ENCODE measurements at places on chromosomes 12 and 14. TPM values are rescaled to one million over a fixed set of nuclear protein-coding genes. Genes with fewer than 3 reads are reported as not detected.

- peak; percentile 29 for DNase-seq
These were observed 253.7 kb downstream of the DUSP6 start for GRCh38 chr12:89098441-89099112.

The SLC2A14 gene
- total RNA-seq = 0.17 TPM

The RNASE7 gene
- not detected for total RNA-seq

DNA sequence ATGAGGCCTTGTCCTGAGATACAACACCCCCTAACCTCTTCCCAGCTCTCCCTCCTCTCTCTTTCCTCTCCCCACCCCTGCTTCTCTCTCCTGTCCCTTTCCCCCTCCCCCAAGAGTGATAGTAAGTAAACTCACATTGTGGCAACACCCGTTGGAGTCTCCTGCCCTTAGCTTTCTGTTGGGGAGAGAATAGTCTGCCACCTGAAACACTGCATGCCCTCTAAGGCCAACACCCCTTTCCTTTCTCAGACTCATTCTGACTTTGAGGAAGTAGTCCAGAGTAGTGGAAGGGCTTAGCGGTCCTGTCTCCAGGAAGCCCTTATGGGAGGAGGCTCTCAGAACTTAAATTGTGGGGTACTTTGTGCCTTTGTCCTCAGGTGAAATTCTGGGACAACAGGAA lies 95.2 kb downstream of the PRKCH start:
- DNase-seq = no peak

- DNase-seq = no peak
These were observed 69.7 kb downstream of the ARF6 start for GRCh38 chr14:49962621-49963020.

DNA sequence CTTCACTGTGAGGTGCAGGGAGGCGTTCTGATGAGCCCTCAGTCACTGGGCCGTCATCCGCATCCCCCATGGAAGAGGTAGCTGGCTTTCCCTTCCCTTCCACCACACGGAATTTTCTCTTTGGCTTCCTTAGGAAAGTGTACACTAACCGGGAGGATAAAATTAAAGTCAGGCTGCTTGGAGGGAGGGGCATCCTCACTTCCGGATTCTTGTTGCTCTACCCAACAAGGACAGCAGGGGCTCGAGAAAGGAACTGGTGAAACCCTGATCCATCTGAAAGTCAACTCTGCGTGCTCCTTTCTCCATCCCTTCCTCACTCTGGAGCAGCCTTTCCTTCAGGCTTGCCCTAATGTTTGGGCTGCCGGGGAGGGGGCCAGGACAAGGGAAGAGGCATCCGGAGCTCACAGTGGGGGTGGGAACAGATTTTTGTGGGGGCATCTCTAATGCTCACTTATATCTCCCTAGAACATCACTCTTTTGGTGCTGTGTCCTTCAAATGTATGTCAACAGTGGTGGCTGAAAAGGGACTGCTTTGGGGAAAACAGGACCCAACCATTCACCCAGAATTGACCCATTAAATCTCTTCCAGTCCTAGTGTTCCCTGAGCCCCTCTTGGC lies 101.4 kb upstream of the FKBP4 start:
- no peak for DNase-seq

- no peak for DNase-seq
These were observed 33.8 kb downstream of the CACNA2D4 start for GRCh38 chr12:1884651-1885050.

DNA sequence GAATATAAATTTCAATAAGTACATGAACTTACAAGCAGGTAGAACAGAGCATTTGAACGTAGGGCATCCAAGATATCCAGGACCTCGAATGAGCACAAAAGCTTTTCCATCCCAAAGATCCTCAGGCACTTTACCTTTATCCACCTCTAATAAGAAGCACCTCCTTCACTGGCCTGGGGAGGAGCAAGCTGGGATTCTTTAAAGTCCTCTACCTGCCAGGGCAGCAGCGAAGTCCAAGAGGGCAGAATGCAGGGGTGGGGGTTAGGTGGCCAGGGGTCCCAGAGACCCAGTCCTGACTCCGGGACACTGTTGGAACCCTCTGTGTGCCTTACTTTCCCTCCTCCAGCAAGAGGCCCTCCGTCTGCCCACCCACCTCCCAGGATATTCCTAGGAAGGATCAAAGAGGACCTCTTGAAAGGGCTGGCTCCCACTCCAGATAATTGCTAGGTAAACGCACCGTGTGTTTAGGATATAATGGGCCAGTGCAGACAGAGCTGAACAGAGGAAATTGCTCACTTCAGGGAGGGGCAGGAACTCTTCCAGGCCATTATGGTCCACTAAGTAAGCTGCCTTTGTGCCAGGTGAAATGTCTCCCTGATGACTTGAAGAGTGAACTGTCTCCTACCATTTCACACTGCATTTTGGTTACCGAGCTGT lies 68.1 kb downstream of the TTC9 start:
- DNase-seq = no peak

The TXNDC16 gene
- 3.0 TPM for total RNA-seq

DNA sequence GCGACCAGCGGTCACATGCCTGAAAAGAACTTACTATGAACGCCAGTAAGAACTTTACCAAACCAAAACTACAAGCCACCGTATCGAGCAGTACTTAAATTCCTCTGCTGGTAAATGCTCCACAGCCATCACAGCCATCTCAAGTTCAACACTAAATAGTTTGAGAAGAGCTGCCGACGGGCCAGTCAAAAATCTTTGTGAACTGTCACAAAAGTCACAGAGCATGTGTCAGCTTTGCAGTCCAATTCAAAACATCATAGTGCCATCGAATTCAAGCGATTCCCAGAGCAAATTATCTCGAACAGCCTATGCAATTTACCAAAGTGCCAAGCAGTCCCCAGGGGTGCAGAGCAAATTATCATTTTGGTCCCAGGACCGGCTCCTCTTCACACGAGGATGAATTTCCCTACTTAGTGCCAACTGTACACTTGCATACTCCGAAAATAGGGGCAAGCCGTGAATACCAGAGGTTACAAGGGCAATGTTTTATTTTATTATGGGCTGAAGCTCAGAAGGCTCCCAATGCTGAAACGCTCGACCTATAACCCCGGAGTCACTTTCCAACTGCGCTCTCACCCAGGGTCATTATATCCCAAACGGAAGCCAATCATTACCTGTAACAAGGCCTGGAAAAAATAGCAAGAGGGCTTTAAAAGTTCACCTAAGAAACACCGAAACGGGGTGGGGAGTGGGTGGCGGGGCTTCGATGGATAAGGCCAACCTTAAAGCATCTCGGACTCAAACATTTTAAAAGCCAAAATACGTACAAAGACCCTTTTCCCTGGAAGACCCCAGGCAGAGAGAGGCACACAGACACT lies 1.1 kb downstream of the LRP6 start:
- DNase-seq = peak; percentile 68

DNA sequence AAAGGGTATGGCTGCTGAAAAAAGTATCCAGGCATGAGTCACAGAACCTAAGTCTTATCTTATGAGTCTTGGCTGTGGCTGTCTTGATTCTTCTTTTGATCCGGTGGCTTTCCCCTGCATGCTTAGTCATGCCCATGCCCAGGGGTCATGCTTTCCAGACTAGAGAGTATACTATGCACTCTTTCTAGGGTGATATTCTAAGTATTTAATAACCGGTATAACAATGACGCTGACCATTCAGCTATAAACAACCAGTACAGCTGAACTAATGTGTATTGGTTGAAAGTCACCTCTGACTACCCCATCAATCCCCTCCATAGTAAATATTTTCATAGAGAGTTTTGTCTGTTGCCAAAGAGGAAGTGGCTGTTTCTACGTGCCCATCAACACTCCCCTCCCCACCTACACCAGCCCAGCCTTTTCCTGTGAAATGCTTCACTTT lies 34.7 kb upstream of the NRXN3 start:
- peak; percentile 79 for DNase-seq

GRCh38 chr12:123659996-123660727 lies 10.8 kb upstream of the TCTN2 start:
- DNase-seq = peak; percentile 82

The LBHD2 gene
- total RNA-seq = not detected
